ENCODE measurements at places on chromosomes 5 and 9.

DNA sequence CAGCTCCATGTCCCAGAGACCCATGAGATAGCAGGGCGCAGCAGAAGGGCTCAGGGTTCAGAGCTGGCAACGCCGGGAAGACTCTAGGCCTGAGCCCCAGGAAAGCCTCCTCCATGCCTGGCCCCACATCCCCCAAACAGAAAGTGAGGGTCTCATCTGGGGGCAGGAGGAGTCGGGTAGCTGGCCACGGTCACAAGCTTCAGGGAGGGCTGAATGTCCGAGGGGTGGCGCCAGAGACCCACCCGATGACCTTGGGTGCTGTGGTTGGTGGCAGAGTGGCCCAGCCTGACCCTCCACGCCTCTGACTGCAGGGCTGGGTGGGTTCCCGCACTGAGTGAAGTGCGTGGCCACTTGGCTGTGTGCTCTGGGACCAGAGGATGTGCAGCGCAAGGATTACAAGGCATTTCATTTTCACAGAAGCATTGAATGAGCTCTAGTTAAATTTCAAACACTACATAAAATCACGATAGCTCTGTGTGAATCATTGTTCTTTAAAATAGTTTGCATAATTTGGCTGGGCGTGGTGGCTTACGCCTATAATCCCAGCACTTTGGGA is 3.0 kb downstream of the C8G start:
- DNase-seq = peak; percentile 64

DNA sequence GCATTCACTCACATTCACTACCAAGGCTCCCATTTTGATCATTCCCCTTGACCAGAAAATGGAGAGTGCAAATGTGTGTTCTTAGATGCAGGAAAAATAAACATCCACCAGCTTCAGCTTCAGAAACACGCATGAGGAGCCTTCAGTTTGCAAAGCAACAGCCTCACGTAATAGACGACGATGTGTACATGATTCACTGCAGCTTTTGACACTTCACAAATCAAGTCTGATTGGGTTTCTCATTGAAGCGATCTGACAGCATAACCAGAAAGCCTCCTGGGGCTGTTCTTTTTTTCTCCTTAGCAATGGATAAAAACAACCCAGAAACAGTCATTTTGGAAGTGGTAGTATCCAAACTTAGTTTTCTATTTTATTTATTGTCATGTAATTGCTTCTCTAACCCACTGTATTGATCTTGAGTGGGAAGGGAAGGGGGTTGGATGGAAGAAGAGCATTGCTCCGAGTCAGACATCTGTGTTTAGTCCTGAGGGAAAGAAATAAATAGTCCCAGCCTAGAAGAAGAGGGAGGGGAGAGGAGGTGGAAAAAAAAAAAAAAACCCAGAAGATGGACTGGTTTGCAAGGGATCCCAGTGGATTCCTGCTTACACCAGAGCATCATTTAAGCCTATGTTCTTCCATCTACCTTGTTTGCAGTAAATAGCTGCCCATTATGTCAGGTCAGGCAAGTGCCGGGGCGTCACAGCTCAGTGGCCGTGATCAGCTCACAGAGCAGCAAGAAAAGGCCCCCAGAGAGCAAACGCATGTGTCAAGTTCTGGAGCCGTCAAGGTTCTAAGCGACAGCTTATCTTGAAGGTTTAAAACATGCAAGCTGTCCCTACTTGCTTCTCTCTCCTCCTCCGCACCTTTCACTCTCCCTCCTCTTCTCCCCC is 190.2 kb upstream of the SNX2 start:
- no peak for DNase-seq

DNA sequence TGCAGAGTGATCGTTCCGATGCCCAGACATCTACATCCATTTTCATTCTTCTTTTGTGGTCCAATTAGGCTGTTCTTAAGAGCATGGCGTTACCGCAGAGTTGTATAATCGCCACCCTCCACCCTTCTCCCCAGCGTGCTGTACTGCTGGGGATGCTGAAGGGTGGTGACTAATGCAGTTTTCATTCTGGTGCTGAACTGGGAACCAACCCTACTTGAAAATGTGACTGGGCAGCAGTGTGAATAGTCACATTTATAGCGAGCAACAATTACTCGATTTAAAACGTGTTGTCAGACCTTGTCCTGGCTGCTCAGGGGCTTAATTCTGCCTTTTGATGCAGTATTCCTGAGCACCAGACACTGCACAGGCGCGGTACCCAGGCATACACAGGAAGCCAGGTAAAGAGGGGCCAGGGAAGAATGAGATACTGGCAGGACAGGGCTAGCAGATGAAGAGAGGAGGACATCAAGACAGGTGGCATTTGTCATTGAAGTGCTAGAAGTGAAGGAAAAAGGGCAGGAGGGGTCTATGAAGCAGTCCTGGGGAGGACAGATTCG is 719 bp upstream of the ISCA1 start:
- DNase-seq = no peak

GRCh38 chr5:27705661-27706060 is 667.3 kb upstream of the CDH9 start:
- no peak for DNase-seq

GRCh38 chr9:121788686-121789366 is 137.4 kb downstream of the DAB2IP start:
- no peak for DNase-seq

Data from naive thymus-derived CD8-positive, alpha-beta T cell (primary cell).